ENCODE measurements at places on chromosomes 12 and 14. TPM values are rescaled to one million over a fixed set of nuclear protein-coding genes. Genes with fewer than 3 reads are reported as not detected.

The CLEC14A gene
- 2.9 TPM for total RNA-seq

The OTOGL gene
- 1.4 TPM for total RNA-seq

The PTHLH gene
- total RNA-seq: not detected

The AVPR1A gene
- total RNA-seq: 1.9 TPM

The TAC3 gene
- not detected for total RNA-seq

The TMEM229B gene
- total RNA-seq: 16.0 TPM

The HOTAIR gene
- total RNA-seq: not detected

Data from cerebellum (tissue), 4 donors.